ENCODE measurements at places on chromosomes 5 and 9.

DNA sequence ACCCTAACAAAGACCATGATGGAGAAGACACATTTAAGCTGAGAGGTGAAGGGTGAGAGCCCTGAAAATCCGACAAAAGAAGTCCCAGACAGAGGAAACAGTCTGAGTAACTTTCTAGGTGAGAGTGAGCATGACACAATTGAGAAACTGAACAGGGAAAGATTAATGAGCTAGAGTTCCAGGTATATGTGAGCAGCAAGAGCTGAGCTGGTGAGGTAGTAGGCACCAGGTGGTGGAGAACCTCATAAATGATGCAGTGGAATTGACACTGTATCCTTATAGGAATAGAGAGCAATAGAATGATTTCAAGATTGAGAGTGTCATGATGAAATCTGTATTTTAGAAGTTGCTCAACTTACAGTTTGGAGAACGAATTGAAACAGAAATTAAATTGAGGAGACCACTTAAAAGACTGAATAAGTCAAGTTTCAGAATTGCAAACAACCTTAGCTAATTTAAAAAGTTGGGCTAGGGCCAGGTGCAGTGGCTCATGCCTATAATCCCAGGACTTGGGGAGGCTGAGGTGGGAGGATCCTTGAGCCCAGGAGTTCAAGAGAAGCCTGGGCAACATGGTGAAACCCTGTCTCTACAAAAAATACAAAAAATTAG, 89.8 kb downstream of the NREP start:
- no peak for DNase-seq

DNA sequence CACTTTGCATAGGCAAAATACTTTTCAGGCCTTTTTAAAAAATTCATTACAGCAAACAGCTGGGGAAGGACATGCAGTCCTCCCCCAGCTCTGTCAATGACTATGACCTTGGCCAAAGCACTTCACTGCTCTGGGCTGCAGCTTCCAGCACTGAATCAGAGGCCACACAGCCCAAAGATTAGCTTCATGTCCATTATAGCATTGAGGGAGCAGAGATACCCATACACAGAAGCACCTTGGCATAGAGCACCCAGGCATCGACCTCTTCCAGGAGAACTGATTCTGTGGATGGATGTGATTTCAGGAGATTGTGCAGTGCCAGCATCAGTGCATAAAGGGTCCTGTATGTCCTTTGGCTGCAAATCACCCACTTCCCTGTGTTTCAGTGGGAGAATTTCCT, 241.9 kb downstream of the MARCHF11 start:
- DNase-seq = no peak

- no peak for DNase-seq
Measured at GRCh38 chr9:72947984-72948465, 4.8 kb downstream of the ALDH1A1 start.

- no peak for DNase-seq
Measured at GRCh38 chr5:88502179-88503040, 233.8 kb upstream of the TMEM161B start.

- no peak for DNase-seq
Measured at GRCh38 chr5:110590187-110590586, 136.3 kb downstream of the TMEM232 start.

All from hematopoietic multipotent progenitor cell treated with erythropoietin and hydrocortisone succinate and interleukin-3 and kit ligand, for 8 days (in vitro differentiated cells).